NCI-H524 (cell line): ENCODE measurements at places on chromosomes 2 and 18.
A peak's percentile ranks its signal among the peaks of the same experiment; 100 is the strongest.

- no peak for DNase-seq
Observed at GRCh38 chr2:170975127-170975942, 46.3 kb downstream of the GORASP2 start.

DNA sequence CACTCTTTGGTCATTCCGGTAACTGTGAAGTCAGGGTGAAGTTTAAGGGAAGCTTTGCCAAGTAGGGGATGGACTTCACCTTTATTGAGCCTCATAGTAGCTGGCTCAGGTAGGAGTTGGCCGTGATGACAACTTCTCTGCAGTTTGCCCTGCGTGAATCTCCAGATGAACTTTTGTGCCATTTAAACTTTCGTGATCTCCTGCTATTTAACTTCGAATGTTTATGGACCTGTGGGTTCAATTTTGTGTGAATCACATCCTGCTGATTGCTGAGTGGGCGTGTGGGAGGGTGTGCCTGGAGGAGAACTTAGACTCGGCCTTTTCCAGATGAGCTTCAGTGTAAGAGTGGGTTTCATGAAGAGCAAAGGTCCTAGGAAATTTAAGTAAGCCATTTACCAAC is 4.2 kb downstream of the UGT1A1 start:
- no peak for DNase-seq

GRCh38 chr2:12725233-12726187 is 8.8 kb downstream of the TRIB2 start:
- DNase-seq: no peak

GRCh38 chr2:159658881-159659873 is 42.8 kb upstream of the BAZ2B start:
- no peak for DNase-seq

- no peak for DNase-seq
Observed at GRCh38 chr18:55085557-55086285, 126.5 kb upstream of the CCDC68 start.

DNA sequence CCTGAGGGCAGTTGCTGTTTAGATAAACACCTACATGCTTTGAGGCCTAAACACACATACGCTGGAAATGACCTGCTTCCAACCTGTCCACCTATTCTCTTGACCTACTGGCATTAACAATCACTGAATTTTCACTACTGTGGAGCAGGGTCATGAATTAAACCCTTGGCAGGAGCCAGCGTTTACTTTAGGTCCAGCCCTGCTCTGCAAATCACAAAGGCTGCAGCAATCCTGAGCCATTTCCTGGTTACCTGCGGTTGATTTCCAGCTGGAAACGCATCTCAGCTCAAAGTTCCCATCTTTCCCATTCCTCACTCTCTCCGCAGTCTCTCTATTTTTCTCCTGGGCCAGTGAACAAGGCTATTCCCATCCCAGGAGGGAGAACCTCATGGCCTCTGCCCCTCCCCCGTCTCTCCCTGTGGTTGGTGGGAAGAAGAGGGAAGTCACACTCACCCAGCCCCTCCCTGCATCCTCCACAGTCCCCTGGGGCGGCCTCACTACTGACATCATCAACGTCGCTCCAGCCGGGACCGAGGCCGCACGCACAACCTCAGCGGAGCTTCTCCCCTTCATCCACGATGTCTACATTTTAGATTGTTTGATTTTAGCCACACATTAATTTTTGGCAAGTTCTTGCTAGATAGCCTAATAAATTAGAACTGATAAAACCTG is 84.5 kb upstream of the SNTG2 start:
- DNase-seq: no peak

DNA sequence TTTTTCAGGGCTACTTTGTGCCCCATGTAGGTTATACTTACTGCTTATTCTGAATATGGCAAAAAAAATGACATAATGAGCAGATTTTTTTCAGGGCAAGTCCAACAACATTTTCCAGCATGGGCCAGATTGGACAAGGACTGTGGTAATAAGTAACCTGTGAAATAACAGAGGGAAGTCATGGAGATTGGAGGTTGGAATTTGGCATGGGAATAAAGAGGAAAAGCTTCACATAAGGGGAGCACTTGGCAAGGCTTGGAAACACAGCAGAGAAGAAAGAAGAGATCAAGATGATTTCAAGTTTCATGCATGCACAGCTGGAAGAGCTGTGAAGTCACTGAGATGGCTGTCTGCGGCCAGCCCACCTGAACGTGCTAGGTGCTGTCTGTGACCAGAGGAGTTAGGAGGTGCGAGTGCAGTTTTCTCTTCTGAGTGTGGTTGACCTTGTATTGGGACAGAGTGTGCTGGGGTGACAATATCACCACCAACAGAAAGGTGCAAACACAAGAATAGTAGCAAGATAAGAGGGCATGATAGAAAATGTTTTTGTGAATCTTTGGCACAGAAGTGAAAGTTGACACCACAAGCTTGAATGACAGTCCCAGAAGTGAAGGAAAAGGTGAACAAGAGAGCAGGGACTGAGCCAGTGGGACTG is 71.1 kb upstream of the DSC1 start:
- DNase-seq: no peak

DNA sequence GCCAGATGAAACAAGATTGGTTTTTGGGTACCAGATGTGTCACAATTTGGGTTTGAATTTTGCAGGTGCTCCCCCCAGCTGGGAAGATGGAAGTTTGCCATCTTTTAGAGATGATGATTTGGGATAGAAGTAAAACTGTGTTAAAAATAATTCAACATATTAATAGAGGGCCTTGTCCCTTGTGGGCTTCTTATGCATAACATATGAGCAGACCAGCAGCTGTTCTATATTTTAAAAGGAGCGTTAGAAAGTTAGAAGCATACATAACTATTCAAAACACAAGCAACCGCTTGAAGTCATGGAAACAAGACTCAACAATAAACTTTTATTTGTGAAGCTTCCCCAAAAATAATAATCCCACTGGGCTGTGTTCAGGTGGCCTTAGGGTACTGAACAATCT is 62.8 kb downstream of the EFEMP1 start:
- DNase-seq: no peak

GRCh38 chr2:230682546-230682945 is 30.1 kb upstream of the CAB39 start:
- no peak for DNase-seq

GRCh38 chr18:13539050-13539449 is 187.3 kb downstream of the FAM210A start:
- DNase-seq: no peak

GRCh38 chr2:12533337-12534005 is 183.3 kb upstream of the TRIB2 start:
- no peak for DNase-seq

GRCh38 chr2:3073704-3074103 is 303.9 kb downstream of the EIPR1 start:
- DNase-seq: no peak

GRCh38 chr18:44321868-44322590 is 358.7 kb upstream of the SETBP1 start:
- DNase-seq: no peak

- DNase-seq: no peak
Observed at GRCh38 chr2:159808032-159808425, 10.0 kb upstream of the CD302 start.

DNA sequence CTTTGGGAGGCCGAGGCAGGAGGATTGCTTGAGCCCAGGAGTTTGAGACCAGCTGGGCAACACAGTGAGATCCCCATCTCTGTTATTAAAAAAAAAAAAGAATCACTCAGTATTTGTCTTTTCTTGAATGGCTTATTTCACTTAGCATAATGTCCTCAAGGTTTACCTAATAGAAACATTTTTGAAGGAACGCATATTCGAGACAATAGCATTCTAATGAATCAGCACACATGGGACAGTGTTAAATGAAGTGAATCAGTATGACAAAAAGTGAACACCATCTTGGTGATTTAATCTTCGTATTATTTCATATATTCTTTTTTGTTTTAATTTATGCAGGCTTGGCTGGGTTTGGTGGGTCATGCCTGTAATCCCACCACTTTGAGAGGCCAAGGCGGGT is 44.7 kb downstream of the WIPF1 start:
- no peak for DNase-seq

GRCh38 chr2:31238906-31239592 is 5.1 kb downstream of the EHD3 start:
- DNase-seq: no peak

GRCh38 chr18:57073501-57074187 is 73.2 kb upstream of the BOD1L2 start:
- no peak for DNase-seq

DNA sequence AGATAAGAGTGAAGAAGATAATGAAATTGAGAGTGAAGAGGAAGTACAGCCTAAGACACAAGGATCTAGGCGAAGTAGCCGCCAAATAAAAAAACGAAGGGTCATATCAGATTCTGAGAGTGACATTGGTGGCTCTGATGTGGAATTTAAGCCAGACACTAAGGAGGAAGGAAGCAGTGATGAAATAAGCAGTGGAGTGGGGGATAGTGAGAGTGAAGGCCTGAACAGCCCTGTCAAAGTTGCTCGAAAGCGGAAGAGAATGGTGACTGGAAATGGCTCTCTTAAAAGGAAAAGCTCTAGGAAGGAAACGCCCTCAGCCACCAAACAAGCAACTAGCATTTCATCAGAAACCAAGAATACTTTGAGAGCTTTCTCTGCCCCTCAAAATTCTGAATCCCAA is 15.7 kb downstream of the MSH6 start:
- DNase-seq: no peak

- DNase-seq: no peak
Observed at GRCh38 chr2:99975386-99975785, 167.0 kb downstream of the AFF3 start.

DNA sequence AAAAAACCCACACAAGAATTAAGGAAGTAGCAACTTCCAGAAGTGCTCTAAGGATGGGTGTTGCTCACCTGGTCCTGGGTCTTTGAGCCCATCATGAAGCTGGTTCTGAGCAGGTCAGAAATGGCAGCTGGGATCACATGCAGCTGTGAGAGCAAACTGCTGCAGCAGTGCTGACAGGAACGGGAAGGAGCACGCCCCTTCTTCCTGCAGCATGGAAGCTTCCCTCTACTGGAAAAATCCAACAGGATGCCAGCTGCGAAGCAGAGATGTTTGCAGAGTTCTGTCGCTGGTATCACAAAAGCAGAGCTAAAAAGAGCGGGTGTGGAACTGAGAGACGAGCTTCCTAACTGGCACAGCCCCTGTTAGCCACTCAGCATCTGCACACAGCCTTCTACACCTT is 33.7 kb downstream of the EIF4E2 start:
- DNase-seq: no peak

DNA sequence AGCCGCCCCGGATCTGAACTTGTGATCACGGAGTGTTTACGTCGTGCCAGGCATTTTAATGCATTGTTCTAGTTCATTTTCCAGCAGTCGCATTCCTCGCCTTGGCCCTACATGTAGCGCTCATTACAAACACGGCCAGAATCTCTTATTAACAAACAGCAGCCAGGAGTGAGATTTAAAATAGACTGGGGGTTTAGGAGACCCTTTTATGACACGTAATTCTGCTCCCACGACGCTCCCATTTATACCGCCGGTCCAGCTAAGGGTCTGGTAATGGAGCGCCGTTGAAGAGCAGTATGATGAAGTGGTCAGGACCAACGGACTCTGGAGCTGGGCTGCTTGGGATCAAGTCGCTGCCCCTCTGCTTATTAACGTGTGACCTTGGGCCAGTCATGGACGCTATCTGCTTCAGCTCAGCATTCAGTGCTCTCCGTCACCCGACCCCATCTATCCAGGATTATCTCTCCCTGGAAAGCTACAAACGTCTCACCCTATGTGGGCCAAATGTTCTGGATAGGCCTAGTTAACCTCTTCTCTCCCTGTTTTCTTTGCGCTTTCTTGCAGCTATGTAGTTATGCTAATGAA is 745 bp downstream of the MSH2 start:
- DNase-seq: peak; percentile 45

DNA sequence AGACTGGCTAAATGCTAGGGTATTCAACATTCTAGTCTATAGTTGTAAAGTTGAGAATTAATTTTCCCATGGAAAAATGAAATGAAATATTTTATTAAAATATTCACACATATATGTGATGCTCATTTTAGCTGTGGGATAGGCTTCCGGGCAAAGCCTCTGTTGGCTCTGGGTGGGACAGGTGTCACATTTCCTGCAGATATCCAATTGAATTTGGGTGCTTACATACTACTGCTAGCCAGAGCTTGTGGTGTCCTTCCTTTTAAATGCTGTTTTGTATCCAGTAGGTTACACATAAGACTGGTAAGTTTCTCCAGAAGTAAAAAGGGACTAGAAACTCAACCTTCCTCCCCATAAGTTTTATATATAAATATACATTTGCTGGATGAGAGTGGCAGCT is 73.8 kb downstream of the RPRM start:
- DNase-seq: no peak

DNA sequence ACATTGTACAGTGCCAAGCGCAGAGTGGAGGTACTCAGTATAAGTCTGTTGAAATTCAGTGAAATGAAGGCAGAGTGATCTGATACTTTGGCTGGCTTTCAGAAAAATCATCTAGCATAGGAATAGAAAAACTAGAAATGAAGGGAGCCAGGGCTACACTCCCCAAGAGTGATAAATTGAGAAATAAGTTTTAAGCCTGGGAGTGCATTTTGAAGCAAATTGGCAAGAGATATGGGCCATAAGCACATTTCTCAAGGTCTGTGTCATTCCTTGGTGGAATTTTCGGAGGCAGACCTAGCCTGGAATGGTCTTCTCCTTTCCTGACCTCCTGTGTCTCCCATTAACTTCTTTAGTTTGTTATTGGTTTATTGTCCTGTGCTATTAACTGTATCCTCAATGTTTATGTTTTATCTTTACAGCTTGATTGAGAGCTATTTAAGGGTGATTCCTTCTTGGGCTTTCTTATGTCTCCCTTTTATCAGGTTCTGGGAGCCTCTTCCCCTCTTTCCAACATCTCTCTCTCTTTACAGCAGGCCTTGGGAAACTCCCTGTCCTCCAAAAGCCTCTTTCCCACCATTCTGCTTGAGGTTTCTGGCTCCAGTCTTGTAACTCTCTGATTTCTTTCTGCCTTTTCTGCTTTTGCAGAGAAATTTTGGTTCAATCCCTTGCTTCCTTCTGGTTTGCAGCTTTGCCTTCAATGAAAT is 649.5 kb downstream of the SLC4A3 start:
- DNase-seq: no peak

DNA sequence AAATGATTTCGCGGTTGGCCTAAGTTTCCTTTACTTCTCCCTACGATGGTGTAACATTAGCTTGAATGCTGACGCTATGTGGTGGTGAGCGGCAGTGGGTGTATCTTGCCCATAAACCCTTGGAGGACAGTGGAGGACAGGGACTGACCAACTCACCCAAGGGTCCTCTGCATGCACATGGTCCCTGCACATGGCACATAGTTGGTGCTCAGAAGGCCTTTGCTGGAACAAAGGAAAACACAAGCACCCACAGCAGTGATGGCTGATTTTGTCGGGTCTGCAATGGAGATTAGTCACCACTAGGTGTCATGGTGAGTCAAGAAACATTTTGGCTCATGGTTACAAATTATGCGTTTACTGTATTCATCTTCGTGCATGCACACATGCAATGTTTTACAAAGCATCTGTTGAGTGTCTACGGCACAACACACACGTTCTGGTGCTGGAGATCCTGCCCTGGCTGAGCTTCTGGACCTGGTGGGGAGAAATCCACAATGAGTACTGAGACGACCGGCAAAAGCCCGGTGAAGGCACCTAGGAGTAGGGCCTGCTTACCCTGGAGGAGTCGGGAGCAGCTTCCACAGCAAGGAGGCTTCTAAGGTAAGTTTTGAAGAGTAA is 44.0 kb downstream of the PDCL3 start:
- peak; percentile 36 for DNase-seq
